Fibroblast of skin of left quadriceps (primary cell): ENCODE measurements at places on chromosomes 7 and 10.

- DNase-seq = no peak
These were observed 91.6 kb upstream of the CXCL12 start for GRCh38 chr10:44476409-44477045.

DNA sequence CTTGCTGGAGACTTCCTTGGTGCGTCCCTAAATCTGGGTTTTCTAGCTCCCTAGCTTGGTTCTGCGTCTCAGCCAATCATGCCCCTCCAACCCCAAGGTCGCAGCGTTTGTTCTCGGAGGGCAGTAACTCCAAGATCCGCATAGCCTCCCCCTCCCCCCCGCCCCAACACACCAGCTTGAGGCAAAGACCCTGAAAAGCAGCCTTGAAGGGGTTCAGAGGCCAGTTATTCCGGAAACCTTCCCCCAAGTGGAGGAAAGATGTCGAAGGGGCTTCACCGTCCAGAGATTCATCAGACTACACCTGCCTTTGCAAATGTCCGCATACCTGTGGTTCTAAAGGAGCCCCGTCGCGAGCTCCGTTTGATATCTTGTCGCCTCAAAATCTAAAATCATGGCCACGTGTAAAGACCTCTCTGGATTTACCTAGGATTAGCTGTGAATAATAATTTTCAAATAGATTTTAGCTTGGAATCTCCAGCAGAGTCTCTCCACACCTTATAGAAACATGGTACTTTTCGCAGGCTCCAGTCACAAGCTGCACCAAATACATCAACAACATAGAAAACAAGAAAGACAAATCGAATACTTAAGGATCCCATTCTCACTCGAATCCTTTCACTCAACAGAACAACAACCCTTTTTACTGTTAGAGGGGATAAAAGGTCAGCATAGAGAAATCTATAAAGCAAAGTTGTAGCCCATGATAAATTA lies 7.9 kb downstream of the DLX6 start:
- no peak for DNase-seq

GRCh38 chr10:66218289-66218688 lies 707.5 kb upstream of the LRRTM3 start:
- DNase-seq = no peak

GRCh38 chr7:30688718-30689221 lies 6.5 kb upstream of the CRHR2 start:
- DNase-seq = no peak

GRCh38 chr10:131928248-131929095 lies 27.7 kb downstream of the PPP2R2D start:
- DNase-seq = no peak

DNA sequence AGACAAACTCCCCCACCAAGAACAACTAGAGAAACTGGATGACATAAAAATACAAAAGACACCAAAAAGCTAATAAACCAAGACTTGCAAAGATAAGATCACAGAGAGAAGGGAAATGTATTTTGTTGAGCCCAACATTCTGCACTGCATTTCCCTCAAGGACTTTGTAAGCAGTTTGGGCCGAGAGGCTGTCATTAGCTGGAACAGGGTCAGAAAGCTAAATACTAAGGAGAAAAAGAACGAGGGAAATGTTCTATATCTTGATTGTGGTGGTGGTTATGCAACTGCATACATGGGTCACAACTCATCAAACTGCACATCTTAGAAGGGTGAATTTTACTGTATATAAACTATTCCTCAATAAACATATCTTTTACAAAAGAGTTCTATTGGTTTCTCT lies 315.0 kb downstream of the IPMK start:
- peak; percentile 26 for DNase-seq

- DNase-seq = no peak
These were observed 2.1 kb downstream of the PDK4 start for GRCh38 chr7:95594185-95594584.
